ENCODE measurements at places on chromosomes 5 and 9.

DNA sequence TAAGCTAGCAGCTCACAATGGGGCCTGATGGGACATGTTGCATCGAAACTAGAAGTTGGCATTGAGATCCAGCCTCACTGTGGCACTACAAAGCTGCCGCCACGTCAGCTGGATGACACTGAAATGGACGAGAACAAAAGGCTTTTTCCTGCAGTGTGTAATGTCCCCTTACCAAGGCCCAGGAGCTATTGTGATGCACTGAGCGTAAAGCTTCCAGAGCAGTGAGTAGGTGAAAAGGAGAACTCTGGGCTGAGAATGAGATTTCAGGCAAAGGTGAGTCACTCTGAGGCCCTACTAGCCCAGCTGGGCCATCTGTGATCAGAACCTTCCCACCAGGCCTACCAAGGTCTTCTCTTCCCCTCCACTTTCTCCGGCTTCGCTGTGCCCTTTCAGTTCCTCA is 528.1 kb upstream of the KLF4 start:
- no peak for DNase-seq

DNA sequence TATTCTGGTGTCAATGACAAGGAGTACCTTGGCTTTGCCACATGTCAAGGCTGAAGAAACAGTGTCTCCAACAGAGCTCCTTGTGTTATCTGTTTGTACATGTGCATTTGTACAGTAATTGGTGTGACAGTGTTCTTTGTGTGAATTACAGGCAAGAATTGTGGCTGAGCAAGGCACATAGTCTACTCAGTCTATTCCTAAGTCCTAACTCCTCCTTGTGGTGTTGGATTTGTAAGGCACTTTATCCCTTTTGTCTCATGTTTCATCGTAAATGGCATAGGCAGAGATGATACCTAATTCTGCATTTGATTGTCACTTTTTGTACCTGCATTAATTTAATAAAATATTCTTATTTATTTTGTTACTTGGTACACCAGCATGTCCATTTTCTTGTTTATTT is 19.8 kb downstream of the CD274 start:
- DNase-seq: no peak

- DNase-seq: no peak
These were observed 16.2 kb downstream of the PRRC2B start for GRCh38 chr9:131410044-131410491.

GRCh38 chr9:98594546-98595160 is 114.1 kb downstream of the GABBR2 start:
- no peak for DNase-seq

DNA sequence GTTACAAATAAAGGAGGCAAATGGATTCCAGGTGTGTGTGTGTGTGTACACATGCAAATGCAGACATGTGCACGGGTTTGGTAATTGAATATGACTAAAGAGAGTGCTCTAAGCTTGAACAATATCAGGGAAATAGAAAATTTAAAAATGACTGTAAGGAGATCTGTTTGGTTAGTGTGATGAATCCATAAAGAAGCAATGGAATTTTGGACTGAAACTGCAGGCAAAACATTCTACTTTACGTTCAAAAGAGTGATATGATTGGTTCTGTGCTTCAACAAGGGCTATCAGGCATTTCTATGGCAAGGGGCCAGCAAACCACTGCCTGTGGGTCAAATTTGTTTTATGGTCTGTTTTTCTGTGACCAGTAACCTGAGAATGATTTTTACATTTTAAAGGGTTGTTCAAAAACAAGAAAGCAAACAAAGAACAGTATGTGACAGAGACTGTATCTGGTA is 332.8 kb upstream of the KLF9 start:
- no peak for DNase-seq

- DNase-seq: no peak
These were observed 103.2 kb downstream of the NSG2 start for GRCh38 chr5:174148721-174149120.

All from stimulated activated CD4-positive, alpha-beta T cell treated with anti-CD3 and anti-CD28 coated beads, TNF-alpha, amount 100 ng/mL, for 24 hours (primary cell).